ENCODE measurements at places on chromosomes 1 and 21.

- no peak for DNase-seq
Observed at GRCh38 chr1:23169727-23170335, 1.2 kb upstream of the LUZP1 start.

GRCh38 chr1:22247527-22248245, 104.8 kb upstream of the WNT4 start:
- DNase-seq, result no peak

DNA sequence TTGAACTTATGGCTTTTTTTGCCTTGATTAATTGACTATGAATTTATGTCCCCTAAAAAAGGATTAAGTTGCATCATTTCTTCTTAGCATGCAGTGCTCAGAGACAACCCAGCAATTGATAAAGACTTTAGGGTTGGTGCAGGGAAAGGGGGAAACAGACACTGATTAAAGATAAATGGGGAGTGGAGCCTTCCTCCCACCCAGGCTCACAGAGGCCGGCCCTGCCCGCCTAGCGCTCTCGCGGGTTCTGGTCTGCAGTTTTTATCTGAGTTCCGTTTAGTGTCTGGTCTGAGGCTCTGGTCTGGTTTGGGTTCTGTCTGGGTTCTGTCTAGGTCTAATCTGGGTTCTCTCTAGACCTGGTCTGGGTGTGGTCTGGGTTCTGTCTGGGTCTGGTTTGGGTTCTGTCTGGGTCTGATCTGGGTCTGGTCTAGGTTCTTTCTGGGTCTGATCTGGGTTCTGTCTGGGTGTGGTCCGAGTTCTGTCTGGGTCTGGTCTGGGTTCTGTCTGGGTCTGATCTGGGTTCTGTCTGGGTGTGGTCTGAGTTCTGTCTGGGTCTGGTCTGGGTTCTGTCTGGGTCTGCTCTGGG, 48.1 kb downstream of the ABCG1 start:
- no peak for DNase-seq

DNA sequence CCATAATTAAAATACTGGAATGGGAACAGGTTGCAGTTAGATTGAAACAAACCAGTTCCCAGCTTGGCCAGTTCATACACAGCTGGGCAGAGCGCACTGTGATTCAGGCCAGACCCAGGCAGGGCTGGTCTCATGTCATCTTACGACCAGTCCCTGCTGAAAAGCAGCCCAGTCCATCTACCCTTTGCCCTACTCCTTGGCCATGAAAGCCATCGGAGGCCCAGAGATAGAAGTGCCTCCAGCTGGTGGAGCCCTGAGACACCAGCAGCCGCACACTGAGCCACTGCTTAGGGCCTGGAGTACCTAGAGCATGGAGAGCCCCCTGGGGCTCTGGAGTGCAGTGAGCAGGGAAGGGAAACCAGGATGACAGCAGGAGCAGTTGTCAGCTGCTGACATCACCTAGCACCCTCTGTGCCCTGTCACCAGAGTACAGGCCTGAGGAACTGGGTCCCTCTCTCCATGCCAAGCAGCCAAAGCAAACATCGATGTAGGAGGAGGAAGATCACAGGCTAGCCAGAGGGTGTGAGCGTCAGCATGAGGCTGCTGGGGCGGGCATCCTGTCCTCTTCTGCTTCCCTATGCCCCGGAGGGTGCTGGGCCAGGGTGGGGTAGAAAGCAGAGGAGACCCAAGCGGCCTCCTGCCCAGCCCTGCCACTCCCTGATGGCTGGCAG, 34.2 kb upstream of the TMEM125 start:
- no peak for DNase-seq

GRCh38 chr1:27789540-27790041, 16.6 kb downstream of the STX12 start:
- no peak for DNase-seq
